Stimulated activated CD4-positive, alpha-beta T cell treated with anti-CD3 and anti-CD28 coated beads, TNF-alpha, amount 100 ng/mL, for 24 hours (primary cell): ENCODE measurements at places on chromosomes 16 and 17.

GRCh38 chr17:82776454-82776853 is 24.6 kb downstream of the TBCD start:
- DNase-seq = no peak

GRCh38 chr16:886802-887731 is 83.7 kb downstream of the LMF1 start:
- DNase-seq = no peak

DNA sequence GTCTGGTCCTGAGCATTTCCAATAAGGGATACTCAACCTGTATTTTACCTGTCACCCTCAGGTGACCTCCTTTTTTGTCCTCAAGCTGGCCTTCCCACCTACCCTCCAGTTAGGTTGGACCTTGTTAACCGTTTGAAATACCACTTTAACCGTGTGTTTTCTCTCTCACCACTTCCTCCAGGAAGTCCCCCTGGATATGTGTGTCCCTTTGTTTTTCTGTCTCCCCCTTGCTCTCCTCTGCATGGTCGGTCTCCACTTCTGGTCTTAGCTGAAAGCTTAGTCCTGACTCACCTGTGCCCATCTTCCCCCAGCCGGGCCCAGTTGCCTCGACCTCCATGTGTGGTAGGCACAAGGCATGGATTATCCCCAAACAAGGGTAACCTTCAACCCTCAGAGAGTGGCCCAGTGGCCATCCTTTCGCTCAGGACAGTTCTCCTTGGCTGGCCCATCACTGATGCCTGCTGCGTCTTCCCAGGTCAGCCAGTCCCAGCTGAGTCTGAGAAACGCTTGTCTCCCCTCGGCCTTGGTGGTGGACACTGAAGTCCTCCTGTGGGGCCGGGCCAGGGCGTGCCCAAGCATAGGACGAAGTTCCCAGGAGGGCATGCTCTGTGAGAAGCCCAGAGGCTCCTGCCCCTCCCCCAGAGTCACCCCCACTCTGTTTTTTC is 20.0 kb downstream of the LASP1 start:
- no peak for DNase-seq

DNA sequence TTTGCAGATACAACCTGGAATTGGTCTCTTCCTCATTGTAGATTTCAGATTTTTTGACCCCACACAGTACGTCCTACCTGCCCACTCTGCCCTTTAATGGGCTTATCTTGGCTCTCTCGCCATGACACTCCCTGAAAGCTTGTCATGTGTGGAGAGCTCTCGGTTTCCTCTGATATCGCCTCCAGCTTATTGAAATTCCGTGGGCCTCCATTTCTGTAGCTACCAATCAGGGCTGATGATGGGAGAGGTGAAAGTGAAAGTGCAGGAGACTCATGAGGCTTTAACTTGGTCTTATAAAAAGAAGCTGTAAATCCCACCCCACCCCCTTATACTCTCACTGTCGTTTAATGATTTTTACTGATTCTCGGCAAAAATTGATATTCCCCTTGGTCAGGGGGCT is 17.7 kb downstream of the HOXB1 start:
- DNase-seq = no peak

- no peak for DNase-seq
These were observed 8.2 kb downstream of the FMNL1 start for GRCh38 chr17:45229681-45230409.

- no peak for DNase-seq
These were observed 77.5 kb downstream of the ENGASE start for GRCh38 chr17:79152110-79152509.

DNA sequence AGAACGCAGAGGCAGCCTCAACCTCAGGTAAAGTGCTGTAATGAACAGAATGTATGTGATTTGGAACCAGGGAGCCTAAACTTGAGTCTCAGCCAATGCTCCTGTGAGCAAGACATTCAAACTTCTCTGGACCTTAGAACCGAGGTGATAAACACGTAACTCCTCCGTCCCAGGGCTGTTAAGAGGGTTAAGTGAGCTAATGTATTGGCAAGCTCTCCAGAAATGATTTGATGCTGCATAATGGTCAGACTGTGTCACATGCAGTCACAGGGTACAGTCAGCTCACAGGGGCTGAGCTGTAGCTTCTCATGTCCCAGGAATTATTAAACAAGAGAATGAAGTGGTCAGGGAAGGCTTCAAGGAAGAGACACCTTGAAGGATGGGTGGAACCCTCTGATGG is 10.0 kb upstream of the SLC4A1 start:
- no peak for DNase-seq

DNA sequence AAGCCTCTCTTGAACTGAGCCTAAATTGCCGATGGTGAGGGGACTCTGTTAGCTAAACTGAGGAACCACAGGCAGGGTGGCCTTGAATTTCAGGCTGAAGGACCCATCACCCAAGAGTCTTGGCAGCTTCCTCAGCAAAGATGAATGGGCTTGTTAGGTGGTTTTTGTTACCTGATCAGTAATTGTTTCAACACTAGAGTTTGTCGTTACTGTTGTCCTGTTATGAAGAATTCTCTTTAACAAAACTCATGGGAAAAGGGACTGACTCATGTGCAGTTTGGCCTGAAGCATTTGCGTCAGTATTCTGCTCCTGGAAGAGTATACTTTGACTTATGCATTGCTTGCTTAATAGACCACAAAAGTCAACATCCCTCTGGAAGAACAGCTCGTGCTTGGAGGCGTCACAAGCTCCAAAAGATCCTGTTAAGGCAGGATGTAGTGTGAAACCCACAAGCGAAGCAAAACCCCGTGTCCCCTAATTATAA is 206.0 kb downstream of the IRX3 start:
- no peak for DNase-seq

- DNase-seq = no peak
These were observed 174.2 kb downstream of the IRF8 start for GRCh38 chr16:86073103-86073625.

DNA sequence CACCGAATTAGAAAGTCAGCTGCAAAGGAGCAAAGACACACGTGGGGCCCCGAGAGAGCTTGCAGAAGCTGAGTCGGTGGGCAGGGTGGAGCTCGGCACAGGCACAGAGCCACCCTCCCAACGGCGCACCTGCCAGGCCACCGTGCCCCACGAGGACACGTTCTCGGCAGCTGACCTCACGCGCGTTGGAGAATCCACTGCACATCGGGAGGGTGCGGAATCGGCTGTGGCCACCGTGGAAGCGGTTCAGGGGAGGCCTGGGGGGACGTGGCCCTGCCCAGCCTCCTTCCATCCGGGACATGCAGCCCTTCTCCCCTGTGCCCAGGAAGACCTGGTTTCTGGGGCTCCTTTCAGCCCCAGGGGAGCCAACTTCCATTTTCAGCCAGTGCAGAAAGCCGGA is 20.9 kb upstream of the ZFPM1 start:
- DNase-seq = no peak
